LHCN-M2 (cell line): ENCODE measurements at places on chromosomes 12 and 14. TPM values are rescaled to one million over a fixed set of nuclear protein-coding genes. Genes with fewer than 3 reads are reported as not detected.

- DNase-seq = no peak
Measured at GRCh38 chr12:12800406-12801180, 12.6 kb upstream of the DDX47 start.

GRCh38 chr12:12449533-12450025, 92.7 kb downstream of the BORCS5 start:
- DNase-seq = no peak

GRCh38 chr12:114841557-114842251, 157.7 kb upstream of the TBX3 start:
- no peak for DNase-seq

- no peak for DNase-seq
Measured at GRCh38 chr12:9773216-9773877, 12.6 kb upstream of the CD69 start.

DNA sequence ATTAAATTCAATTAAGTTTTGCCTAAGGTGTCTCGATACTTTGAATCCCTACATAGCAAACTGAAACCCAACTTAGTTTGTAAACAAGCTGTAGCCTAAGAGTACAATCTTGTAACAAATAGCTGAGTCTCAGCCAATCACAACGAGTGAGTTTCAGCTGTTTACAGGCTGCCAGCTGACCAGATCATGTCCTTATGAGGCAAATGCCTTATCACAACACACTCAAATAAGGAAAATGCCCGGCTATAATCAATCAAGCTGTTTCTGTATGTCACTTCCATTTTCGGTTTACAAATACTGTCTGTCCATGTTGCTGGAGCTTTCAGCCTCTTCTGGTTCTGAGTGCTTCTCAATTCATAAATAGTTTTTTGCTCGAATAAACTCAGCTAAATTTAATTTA, 943.8 kb downstream of the SLC16A7 start:
- peak; percentile 75 for DNase-seq

DNA sequence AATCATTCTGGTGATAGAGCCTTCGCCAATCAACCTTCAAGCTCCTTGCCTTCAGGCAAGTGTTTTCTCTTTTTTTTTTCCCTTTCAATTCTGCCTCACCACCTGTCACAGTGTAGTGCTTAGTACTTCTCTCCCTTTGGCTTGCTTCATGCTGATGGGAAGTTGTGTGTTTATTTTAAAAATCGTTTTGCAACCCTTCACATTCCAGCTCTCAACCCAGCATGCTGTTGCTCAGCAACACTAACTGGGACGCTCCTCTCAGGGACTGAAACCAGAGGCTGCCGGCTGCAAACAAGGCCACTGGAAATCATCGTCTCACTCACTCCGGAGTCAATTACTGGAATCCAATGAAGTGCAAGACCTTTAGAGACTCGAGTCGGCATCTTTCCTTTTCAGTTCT, 342.7 kb downstream of the PRKD1 start:
- peak; percentile 88 for DNase-seq

DNA sequence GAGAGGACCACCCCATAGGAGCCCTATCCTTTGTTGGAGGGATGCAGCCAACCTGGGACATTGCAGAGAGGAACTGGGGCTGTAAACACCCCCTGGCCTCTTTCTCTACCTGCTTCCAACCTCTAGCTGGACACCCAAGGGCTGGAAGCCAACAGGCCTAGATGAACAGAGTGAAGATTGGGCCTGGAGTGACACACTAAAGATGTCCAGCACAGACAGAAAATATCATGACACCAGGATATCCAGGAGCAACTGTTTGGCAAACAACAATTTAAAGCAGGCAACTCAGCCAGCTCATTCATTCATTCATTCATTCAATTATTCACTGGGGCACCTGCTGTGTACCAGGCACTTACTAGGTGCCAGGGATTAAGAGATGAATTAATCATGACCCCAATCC, 125.0 kb upstream of the NCOR2 start:
- no peak for DNase-seq

DNA sequence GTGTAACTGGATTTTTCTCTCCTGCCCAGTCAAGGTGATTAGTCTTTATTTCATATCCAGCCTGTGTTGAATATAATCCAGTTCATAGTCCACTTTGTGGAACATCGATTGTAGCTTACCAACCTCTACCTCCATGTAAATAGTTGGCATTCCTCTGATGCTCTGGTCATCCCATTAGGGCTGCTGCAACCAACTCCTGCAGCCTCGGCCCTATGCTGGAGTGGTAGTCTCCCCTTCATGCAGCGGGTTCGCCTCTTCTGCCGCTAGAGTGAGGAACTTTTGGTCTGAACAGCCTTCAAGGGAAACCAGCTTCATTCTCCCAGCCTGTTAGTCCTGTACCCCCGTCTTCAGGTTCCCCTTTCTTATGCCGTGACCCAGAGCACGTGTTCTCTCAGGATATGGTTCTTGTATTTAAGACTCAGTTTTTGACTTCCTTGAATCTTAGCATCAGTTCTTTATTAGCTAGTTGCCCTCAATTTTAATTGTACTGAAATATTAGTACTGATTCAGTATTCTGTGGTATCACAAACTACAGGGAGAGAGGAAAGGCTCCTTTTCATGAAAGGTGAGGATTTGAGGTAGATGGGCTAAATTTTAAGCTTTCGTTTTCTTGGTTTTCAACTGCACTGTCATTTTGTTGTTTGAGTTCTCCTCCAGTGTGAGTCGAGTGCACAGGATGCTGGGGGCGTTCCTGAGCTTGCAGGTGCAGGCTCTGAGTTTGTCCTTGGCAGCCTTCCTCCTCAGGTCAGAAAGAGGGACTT, 33.2 kb downstream of the ZNF664 start:
- DNase-seq = no peak

DNA sequence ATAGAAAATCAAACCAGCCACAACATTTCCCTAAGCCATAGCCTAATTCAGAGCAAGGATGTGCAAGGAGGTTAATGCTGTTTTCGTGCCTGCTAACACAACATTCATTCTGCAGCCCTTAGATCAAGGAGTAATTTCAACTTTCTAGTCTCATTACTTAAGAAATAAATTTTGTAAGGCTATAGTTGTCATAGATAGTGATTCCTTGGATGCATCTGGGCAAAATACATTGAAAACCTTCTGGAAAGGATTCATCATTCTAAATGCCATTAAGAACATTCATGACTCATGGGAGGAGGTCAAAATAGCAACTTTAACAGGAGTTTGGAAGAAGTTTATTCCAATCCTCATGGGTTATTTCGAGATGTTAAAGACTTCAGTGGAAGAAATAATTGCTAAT, 283.2 kb downstream of the RPAP3 start:
- no peak for DNase-seq

- no peak for DNase-seq
Measured at GRCh38 chr12:30756074-30756473, 1.3 kb upstream of the CAPRIN2 start.

DNA sequence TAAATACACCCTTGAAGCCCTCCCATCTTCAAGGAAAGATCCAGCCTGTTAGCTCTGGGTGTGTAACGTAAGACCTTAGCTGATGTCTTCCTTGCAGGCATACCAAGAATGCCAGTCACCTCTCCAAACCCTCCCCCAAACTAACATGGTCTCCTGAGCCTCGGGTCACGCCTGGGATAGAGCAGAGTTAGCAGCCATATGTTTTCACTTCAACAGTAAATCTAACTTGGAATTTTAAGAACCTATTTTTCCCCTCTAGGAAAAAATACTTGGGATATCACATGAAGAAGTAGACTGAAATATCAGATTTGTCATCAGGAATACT, 27.9 kb downstream of the BCL2L14 start:
- no peak for DNase-seq

GRCh38 chr14:104048758-104049507, 36.6 kb upstream of the ASPG start:
- DNase-seq = peak; percentile 97

FITM1 gene
- 8.0 and 12.9 TPM in 2 replicates for total RNA-seq

L2HGDH gene
- 4.6 and 5.0 TPM in 2 replicates for total RNA-seq

CYP27B1 gene
- 0.90 and 0.98 TPM in 2 replicates for total RNA-seq

GUCY2C gene
- not detected in 2 replicates for total RNA-seq

AQP6 gene
- not detected in 2 replicates for total RNA-seq

WDR89 gene
- total RNA-seq = 8.3 and 10.9 TPM in 2 replicates

PZP gene
- total RNA-seq = not detected in 2 replicates

SLC24A4 gene
- not detected in 2 replicates for total RNA-seq

LRFN5 gene
- total RNA-seq = not detected in 2 replicates

CLEC7A gene
- not detected in 2 replicates for total RNA-seq

CELA1 gene
- not detected in 2 replicates for total RNA-seq

GLIPR1L2 gene
- 0.32 and 0.92 TPM in 2 replicates for total RNA-seq

TAMALIN gene
- total RNA-seq = 1.8 and 4.5 TPM in 2 replicates

LRTM2 gene
- total RNA-seq = not detected in 2 replicates

TAS2R19 gene
- 0.75 and 1.9 TPM in 2 replicates for total RNA-seq
